ENCODE measurements at places on chromosomes 13 and 19.

DNA sequence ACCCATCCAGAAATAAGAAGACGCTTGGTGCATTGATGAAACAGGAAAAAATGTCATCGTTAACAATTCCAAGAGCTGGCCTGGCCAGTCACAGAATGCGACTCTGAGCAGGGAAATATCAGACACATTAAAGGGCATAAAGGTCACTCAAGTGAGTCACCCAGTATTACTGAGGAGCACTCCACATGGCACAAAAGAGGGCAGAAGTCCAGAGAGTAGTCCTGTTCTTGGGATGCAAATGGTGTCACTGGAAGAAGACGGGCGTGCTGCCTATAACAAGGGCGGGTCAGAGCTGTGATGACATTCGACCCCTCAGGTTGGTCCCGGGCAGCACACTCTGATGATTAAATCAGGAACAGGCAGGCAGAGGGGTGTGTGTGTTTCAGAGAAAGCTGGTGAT is 720.3 kb downstream of the UQCRFS1 start:
- no peak for DNase-seq

DNA sequence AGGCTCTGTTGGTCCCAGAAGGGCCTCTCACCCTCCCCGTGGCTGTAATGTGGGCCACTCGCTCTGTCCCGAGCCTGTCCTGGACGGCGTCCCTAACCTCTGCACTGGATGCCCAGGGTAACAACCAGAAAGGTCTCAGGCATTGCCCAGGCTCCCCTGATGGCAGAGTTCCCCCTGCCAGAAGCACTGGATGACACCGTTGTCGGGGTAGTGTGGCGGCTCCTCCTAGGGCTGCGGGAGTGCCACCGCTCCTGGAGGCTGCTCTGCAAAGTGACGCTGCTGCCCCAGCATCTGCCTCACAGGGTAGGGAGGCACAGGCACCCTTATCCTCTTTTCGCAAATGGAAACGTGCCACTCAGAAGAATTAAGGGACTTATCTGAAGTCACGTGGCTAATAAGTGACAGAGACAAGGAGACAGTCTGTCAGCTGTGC is 32.0 kb downstream of the MPHOSPH8 start:
- DNase-seq: no peak

DNA sequence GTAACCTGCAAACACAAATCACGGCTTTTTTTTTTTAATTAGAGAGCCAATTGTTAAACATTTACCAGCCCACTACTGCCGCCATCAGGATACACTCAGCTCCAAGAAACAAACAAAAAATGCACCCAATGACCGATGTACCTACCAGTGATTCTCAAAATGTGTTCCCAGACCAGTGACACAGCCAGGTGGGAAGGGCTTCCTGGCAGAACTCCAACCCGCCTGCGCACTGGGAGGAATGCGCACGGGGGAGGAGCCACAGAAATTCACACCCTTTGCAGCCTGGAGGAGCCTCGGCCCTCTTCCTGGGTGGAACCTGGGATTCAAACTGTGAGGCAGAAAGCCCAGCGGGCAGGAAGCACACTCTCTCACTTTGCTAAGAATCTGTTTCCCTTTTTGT is 255.9 kb downstream of the TBC1D4 start:
- no peak for DNase-seq

GRCh38 chr19:43501661-43502418 is 2.7 kb downstream of the PHLDB3 start:
- DNase-seq: no peak

- DNase-seq: no peak
These were observed 10.5 kb downstream of the MYO9B start for GRCh38 chr19:17086120-17086519.

- DNase-seq: peak; percentile 46
These were observed at the start of gene DKKL1 for GRCh38 chr19:49363268-49364082. DKKL1 (plus strand) TSS chr19:49363877; CDS start chr19:49363999, 122 bp downstream.

DNA sequence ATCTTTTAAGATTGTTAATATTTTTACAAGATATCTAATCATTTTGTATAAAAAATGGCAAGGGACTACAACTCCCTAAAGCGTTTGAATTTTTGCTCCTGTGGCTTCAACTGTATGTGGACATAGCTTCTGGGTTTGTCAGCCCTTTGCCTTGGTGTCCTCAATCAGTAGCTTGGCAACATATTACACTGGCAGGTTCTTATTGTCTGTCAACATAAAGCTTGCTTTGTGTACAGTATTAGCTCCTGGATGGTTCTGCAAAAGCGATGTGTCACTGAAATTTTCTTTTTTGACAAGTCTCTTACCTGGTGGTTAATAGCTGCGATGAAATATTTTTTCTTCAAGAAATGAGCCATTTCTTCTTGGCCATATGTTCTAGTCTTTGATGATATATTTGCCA is 190.0 kb downstream of the HS6ST3 start:
- no peak for DNase-seq

DNA sequence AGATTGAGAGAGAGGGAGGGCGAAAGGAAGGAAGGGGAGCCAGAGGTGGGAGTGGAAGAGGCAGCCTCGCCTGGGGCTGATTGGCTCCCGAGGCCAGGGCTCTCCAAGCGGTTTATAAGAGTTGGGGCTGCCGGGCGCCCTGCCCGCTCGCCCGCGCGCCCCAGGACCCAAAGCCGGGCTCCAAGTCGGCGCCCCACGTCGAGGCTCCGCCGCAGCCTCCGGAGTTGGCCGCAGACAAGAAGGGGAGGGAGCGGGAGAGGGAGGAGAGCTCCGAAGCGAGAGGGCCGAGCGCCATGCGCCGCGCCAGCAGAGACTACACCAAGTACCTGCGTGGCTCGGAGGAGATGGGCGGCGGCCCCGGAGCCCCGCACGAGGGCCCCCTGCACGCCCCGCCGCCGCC is at the start of gene TNFSF11:
TSS of gene TNFSF11 (plus strand) at position 142 of the 400 bp plus-strand sequence. CDS start at position 294, 152 bp downstream.
- peak; percentile 19 for DNase-seq

- DNase-seq: peak; percentile 54
These were observed 25.9 kb downstream of the MPND start for GRCh38 chr19:4369109-4369887.
